Activated naive CD4-positive, alpha-beta T cell treated with anti-CD3 and anti-CD28 coated beads for 36 hours (primary cell): ENCODE measurements at places on chromosomes 5 and 9. TPM values are rescaled to one million over a fixed set of nuclear protein-coding genes. Genes with fewer than 3 reads are reported as not detected.

Gene CCDC192
- total RNA-seq = not detected

Gene SLC34A3
- total RNA-seq = not detected

- no peak for DNase-seq
These were observed 8.4 kb upstream of the URM1 start for GRCh38 chr9:128362774-128363173.

DNA sequence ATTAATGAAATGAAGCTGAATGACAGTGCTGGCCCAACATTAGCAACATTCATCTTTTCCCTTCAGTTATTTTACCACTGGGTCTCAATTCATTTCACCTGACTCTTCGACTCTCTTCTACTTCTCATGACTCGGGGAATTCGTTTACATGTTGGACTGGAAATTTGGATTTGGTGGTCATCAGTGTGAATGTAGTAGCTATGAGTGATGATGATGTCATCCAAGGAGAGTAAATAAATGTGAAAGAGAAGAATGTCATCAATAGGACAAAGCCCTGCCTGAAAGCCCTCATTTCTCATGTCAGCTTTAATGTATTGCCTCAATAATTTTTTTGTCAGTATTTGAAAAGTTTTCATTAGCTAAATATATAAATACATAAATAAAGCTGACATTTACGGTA, 21.9 kb upstream of the CFAP95 start:
- no peak for DNase-seq

Gene PCDHAC1
- total RNA-seq = not detected

GRCh38 chr9:6566409-6567139, 79.0 kb downstream of the GLDC start:
- DNase-seq = peak; percentile 63

Gene PCDHB15
- not detected for total RNA-seq

Gene ANKRD34B
- not detected for total RNA-seq

DNA sequence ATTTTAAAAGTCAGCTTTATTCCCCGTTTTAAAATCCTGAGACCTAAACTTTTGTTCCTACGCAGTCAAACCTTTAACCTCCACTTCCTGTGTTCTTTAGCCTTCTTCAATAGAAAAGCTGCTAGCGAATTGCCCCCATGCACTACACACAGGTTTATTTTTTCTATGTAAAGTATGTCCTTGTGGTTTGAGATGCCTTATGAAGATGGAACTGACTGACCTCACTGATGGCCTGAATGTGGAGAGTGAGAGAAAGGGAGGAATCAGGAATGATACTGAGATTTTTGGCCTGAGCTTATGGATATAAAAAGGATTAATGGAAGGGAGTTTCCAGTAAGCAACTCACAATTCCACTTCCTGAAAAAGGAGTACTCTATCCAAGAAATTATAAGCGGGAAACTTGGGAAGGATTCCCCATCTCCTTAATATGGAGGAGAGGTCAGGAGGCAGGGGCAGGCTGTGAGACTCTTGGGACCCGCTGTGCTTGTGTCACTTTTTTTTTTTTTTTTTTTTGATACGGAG, 89.5 kb downstream of the UGCG start:
- DNase-seq = no peak

DNA sequence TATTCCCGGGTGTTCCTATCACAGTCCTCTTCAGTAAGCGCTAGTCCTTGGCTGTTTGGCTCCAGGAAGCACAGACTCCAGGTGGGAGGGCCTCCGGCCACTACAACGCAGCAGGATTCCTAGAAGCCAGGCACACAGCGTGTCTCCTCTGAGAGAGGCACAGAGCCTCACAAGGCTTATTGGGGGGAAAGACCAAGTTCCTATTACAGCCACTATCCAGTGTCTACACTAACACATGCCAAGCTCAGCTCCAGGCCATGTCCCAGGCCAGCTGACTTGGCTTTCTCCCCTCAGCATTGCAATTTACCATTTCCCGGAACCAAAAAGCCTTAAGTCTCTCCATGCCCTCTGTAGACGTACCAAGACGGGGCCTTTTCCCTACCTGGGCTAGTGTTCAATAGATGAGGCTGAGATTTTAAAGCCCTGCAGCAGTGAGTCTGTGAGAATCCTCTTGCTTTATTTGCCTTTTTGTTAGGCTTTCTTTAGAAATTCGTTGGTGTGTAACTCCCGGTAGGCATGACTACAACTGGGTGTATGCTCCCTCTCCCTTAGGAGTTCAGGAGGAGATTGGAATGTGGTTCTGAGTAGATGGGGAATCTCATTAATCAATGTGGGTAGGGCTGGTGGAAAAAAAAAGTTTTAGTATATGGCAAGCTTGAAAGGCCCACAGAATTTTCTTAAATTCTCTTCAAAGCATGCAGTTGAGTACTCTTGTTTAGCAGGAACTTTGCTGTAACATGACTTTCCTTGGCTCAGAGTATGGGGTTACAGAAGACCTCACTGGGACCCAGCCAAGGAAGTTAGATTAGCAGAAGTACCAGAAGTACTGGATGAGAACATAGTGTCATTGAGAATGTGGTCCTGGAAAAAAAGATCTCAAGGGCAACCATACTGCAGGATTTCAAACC, 84.3 kb upstream of the SLC1A3 start:
- DNase-seq = no peak

DNA sequence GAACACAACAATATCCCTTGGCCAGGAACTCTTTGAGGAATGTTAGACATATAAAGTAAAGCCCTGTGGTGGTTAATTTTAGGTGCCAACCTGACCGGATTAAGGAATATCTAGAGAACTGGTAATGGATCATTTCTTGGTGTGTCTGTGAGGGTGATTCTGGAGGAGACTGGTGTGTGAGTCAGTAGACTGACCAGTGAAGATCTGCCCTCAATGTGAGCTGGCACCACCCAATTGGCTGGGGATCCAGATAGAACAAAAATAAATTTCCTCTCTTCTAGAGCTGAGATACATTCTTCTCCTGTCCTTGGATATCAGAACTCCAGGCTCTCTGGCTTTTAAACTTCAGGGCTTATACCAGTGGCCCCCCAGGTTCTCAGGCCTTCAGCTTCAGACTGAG, 56.2 kb upstream of the TNPO1 start:
- DNase-seq = no peak

Gene CYLC2
- not detected for total RNA-seq

Gene CCNI2
- 2.5 TPM for total RNA-seq
